ENCODE measurements at places on chromosomes 1 and 21.

GRCh38 chr1:46517932-46518498 is 28.4 kb downstream of the DMBX1 start:
- DNase-seq, result no peak

GRCh38 chr21:38888991-38889561 is 83.3 kb downstream of the ETS2 start:
- peak; percentile 68 for DNase-seq

DNA sequence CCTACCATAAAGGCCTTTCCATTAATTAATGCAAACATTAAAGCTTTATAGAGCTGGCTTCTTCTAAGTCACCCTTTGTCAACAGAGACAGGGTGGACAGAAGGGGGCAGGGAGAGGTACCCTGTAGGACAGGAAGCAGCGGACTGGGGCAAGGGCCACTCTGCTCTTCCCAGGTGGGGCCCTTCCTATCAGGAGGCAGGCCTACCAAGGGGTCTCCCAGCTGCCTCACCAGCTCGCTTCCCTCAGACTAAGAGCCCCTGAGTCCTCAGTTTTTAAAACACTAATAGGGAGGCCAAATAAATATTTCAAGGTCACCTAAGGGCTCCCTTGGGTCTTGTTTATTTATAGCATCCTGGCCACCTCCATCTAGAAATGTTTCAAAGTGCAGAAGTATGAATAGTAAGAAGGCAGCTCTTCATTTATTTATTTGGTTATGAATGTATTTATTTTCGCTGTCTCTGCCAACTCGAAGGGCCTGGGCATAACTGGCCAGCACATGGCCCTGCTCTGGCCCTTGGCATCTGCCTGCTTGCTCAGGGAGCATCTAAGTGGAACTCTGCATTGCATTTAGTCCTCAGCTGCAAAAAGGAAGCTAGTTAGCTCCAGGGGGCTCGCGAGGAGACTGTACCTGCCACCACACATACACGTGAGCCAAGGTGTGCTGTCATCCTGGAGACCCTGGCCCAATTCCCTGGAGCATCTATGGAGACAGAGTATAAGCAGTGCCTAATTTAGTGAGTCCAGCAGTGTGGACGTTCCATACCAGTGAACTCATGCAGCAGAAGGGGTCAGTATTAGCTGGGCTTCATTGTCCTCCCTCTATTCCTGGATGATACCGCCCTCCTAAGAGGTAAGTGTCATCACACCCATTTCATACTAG is 395.1 kb upstream of the VAMP3 start:
- DNase-seq, result no peak

GRCh38 chr21:41655259-41655658 is 111.6 kb downstream of the RIPK4 start:
- no peak for DNase-seq

DNA sequence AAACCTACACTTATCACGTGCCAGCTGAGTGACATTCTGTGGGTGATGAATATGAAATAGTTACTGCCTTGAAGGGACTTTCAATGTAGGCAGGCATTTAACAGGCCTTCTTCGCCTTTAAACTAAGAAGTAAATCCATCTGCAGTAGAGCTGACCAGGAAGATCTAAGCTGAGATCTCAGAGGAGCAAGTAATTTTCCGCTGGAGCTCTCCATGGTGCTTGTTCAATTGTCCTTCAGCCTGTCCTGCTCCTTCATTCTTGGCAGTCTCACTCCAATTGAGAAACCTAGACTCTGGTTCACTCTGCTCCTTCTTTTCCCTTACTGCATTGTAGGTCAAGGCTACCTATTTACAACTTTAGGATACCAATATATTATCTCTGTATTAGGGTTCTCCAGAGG is 183.5 kb downstream of the HMCN1 start:
- peak; percentile 58 for DNase-seq

DNA sequence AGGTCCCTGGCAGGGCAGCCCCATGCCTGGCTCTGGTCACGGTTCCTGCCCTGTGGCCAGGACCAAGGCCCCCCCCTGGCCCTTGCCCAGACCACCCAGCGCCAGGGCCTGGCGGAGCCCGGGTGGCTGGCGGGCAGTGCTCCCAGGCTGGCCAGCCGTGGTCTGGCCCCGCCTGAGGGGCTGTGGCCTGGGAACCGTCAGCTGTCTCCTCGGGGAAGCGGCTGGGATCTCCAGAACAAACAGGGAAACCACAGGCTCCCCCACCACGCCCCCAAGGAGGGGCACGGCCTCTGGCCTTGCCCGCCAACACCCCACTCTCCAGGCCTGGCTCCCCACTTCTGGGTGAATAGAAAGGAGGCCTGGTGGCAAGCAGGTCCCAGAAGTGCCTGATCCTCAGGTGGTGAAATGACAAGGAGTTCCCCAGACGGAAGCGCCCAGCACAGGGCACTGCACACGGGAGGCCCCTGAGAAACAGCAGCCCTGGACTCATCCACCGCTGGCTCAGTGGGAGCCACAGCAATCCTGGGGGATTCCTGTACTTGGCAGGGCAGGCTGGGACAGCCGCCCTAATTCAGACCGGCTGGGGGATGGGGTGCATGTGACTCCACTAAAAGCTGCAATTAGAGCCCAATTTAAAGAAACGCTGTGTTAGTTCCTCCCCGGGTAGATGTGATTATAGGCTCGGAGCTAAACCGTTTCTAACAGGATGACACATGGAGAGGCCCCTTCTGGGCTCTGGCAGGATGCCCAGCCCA is 78.9 kb downstream of the RAP1GAP start:
- no peak for DNase-seq

- no peak for DNase-seq
These were observed 67.1 kb upstream of the GUCA2B start for GRCh38 chr1:42086146-42086545.

DNA sequence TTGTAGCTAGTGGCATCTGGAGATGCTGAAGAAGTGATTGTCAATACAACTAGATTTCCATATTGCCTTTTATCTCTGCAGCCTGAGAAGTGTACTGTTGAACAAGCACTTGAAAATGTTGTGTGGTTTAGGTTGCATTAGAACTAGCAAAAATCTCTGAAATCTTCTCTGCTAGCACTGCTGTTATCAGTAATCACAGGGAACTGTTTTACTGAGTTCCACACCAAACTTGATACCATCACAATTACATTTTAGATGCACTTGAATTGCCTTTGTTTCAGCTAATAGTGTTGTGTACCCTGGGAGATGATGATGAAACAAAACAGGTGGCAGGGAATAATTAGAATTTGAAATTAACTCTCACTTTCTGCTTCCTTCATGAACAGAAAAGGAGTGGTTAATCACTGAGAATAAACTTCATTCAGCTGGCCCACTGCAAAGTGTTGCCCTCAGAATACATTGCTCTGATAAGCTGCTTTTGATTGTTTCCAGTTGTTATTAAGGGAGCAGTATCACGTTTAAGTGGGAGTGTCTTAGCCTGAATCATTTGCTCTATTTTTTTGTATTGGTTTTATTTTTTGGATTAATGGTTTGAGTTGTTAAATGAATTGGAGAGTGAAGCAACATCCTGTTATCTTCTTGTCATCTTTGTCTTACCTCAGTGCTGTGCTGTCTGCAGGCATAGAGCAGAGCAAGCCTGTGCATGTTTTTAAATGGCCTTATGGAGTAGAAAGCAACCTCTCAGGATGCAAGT is 13.0 kb downstream of the FAM20B start:
- DNase-seq, result no peak

GRCh38 chr1:7255303-7256058 is 470.2 kb downstream of the CAMTA1 start:
- peak; percentile 19 for DNase-seq

GRCh38 chr21:31650930-31651329 is 8.6 kb upstream of the SOD1 start:
- no peak for DNase-seq

GRCh38 chr1:184424157-184424556 is 37.3 kb downstream of the C1orf21 start:
- DNase-seq, result no peak

DNA sequence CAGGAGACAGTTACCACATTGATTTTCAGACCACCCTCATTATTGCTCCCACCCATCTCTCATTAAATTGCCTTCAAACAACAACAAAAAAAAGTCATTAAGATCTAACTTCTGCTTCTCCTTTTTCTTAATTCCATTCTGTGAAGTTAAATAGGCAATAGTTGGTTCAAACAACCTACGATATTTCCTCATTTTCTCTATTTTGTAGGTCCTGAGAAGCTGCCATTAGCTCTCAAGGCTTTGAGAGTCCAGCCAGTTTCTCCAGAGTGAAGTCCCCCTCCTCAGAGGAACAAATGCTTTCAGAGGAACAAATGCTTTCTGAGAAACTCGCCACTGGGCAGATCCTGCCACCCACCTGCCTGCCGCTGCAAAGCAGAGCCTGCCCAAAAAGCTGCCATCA is 125.6 kb downstream of the ETS2 start:
- DNase-seq, result no peak

GRCh38 chr1:155479205-155479604 is 83.4 kb downstream of the ASH1L start:
- DNase-seq, result peak; percentile 73

DNA sequence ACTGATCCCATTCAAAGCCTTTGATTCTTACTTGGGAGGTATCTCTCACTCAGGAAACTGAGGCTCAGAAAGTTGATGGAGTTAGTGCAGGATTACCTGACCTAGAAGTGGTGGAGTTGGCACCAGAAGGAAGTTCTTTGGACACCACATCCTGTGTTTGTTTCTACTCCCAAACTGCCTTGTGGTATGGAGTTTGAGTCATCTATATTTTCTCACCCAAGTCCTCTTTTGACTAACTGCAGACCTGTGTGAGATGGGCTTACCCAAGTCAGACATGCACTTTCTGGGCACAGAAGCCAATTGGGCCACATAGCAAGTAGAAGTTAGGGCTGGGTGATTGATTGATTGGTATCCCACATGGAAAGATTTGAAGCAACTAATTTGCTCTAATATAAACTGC is 36.1 kb downstream of the FGGY start:
- peak; percentile 41 for DNase-seq

- DNase-seq, result no peak
These were observed 58.6 kb upstream of the NTPCR start for GRCh38 chr1:232891656-232892317.

DNA sequence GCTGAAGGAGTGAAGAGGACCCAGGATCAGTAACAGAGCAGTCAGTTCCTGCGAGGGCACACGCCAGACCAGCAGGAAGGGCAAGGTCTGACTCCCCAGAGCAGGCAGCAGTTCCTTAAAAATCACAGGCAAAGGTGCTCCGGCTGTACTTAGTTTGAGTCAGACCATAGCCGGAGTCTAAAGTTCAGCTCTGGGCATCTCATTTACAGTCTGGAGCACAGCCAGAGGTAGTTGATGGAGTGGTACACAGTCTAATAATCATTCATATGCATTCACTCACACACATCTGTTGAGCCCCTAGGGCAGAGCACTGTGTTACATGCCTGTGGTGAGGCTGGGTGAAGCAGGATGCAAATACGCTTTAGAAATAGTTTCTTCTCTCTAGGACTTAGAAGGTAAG is 7.3 kb upstream of the AMIGO1 start:
- peak; percentile 40 for DNase-seq

DNA sequence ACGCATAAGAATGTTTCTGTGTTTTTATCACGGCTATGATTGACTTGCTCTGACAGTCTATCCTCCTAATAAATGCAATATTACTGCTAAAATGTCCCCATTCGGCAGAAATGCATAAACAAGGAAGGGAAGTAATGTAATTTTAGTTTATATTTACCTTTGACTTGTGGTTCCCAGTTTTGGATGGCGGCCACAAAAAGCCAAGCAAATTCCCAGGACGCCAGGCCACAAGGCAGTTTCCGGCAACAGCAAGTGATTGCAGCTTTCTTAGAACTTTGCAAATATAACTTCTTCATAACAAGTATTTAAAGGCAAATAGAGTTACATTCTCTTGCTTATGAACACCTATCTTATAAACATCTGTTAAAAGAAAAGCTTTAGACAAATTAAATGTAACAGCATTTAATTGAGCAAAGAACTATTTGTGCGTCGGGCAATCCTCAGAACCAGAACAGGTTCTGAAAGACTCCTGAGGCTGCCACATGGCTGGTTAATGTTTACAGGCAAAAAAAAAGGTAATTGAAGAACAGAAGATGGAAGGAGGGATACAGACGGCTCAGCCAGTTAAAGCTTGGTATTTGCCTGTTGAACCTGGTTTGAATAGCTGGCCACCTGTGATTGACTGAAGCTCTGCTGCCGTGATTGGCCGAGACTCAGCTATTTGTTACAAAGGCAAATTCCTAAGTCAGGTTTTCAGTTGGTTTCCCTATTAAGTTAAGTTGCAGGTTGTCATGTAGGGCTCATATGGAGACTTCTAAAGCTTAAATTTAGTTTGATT is 80.8 kb downstream of the C21orf91 start:
- no peak for DNase-seq

GRCh38 chr1:11478571-11479374 is at the start of gene DISP3:
DISP3 (plus strand) TSS chr1:11479155; CDS start chr1:11500993, 21,838 bp downstream.
- peak; percentile 74 for DNase-seq

- DNase-seq, result no peak
These were observed 5.2 kb downstream of the PADI1 start for GRCh38 chr1:17210176-17210575.

GRCh38 chr1:48229317-48229716 is 6.8 kb downstream of the SLC5A9 start:
- no peak for DNase-seq

- peak; percentile 85 for DNase-seq
These were observed 102.0 kb downstream of the DIRAS3 start for GRCh38 chr1:67948151-67949080.

DNA sequence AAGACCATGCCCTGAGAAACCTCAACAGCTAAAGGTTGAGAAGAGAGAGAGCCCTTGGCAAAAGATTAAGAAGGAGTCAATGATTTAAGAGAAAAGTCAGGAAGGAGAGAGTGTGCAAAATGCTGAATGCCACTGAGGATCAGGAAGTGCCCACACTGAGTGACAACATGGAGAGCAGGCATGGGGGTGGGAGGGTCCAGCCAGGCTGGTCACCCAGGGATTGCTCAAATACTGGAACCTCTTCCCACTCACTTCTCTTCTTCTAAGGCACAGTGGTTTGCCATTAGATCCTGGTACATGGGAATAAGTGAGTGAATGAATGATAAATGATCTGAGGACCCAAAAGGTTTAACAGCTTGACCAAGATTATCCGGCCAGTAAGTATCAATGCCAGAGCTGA is 11.1 kb downstream of the PRR9 start:
- no peak for DNase-seq

GRCh38 chr1:161160671-161161145 is 1.4 kb downstream of the USP21 start:
- DNase-seq, result no peak

GRCh38 chr1:15881961-15882360 is 34.5 kb downstream of the SPEN start:
- DNase-seq, result no peak

GRCh38 chr1:226691247-226691646 is 47.8 kb downstream of the ITPKB start:
- no peak for DNase-seq

DNA sequence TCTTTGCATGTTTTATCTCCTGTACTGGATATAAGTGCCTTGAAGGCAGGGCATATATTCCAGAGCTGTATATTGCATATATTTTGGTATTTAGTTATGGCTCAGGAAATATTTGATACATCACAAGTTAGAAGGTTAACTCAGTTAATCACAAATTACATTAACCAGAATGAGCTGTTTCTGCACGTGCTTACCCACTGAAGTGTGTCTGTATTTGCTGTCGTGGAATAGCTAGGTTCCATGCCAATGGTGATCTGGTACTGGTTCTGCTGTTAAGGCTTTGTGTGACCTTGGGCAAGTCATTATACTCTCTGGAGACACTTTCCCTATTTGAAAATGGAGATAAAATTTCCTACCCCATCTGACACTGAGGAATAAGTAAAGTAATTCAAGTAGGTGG is 50.7 kb downstream of the OSBPL9 start:
- no peak for DNase-seq

GRCh38 chr1:14245954-14246353 is 352.5 kb upstream of the KAZN start:
- no peak for DNase-seq

GRCh38 chr1:147720557-147720956 is 39.8 kb downstream of the GJA5 start:
- no peak for DNase-seq
